ENCODE measurements at places on chromosomes 4 and X.

GRCh38 chr4:83552083-83552482 is 16.2 kb downstream of the GPAT3 start:
- DNase-seq, result no peak

GRCh38 chrX:7100022-7100421 is 47.5 kb upstream of the STS start:
- DNase-seq, result no peak

GRCh38 chr4:173526027-173526482 is 4.0 kb downstream of the HAND2 start:
- DNase-seq, result no peak

DNA sequence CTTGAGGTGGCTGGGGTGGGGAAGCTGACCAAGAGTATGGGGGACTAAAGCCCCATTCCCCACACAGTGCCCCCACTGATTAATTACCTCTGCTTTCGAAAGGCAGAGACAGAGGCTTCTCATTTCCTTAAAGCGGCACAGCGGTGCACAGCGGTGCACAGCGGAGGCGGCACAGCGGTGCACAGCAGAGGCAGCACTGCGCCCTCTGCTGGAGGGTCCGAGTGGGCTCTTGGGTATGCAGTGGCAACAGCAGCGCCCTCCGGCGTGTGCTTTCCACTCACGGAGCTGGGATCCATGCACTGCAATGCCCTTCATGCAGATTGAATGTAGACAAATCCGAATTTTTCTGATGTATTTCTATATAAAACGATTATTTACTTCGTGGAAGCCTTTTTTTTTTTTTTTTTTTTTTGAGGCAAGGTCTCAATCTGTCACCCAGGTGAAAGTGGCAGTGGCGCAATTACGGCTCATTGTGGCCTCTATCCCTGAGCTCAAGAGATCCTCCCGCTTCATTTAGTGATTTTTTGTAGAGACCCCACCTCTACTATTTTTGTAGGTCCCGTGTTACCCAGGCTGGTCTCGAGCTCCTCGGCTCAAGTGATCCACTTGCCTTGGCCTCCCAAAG is 19.7 kb upstream of the PRPS2 start:
- DNase-seq, result peak; percentile 66

- DNase-seq, result no peak
These were observed 47.1 kb downstream of the SORBS2 start for GRCh38 chr4:185764876-185765275.

- no peak for DNase-seq
These were observed 372.6 kb upstream of the CTSO start for GRCh38 chr4:156326246-156326645.

DNA sequence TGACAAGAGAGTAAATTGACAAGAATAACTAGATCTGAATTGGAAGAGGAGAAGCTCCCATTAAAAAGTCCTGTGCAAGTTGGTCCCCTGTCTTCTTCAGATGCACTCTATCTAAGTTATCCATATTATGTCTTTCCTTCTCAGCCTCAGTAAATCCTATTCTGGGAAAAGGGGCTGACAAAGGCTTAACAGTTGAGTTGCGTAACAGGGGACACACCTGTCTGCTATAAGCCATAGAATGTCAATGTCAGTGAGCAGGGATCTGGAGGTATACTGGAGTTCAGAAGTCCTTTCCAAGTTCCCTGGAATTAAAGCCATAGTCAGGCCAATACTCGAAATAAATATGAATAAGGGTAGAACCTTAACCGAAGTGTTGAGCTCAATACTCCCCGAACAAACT is 26.3 kb upstream of the TNIP3 start:
- DNase-seq, result no peak

- no peak for DNase-seq
These were observed 18.7 kb downstream of the YIPF7 start for GRCh38 chr4:44632733-44633132.

DNA sequence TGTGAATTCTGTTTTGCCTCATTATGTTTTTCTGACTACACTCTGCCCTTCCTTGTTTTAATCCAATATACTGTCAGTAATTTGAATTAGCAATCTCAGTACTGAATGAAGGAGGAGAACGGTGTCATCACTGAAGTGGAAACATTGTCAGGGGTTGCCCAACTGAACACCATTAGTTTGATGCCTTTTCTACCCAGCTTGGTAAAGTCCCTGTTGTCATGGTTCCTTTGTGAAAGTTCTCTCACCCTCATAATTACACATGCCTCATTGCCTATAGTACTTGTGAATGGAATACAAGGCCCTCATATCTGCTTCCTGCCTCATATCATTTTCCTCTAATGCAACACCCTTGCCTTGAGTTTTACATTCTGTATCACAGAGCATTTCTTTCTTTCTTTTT is 76.9 kb downstream of the RRAGB start:
- DNase-seq, result no peak

GRCh38 chr4:26670903-26671537 is 87.1 kb downstream of the TBC1D19 start:
- no peak for DNase-seq

DNA sequence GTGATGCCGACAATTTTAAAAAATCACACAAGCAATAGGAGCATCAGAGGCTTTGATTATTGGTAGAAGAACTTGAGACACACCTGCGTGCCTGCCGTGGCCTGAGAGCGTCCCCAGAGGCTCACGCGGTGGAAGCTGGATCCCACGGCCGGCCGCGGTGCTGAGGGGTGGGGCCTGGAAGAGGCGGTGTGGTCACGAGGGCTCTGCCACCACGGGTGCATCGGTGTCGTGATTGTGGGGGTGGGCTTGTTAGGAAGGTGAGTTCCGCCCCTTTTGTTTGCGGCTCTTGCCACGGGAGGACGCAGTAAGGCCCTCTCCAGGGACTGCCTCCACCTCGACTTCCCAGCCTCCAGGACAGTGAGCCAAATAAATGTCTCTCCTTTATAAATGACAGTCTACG is 77.2 kb upstream of the ADRA2C start:
- no peak for DNase-seq

DNA sequence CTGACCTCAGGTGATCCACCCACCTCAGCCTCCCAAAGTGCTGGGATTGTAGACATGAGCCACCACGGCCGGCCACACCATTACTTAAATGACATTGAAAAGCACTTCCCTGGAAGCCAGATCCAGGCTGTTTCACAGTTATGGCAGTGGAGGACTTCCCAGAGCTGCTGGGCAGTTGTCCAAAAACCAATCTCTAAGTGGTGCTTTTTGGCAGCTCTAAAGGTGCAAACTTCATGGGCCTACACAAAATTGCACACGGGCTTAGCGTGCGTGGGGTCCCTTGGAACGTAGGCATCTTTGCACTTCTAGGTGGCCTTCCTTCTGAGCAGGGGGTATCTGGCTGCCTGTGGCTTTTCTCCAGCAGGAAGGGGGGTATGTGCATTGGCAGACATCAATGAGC is 172.3 kb downstream of the SHOX start:
- no peak for DNase-seq

- DNase-seq, result no peak
These were observed 431.8 kb upstream of the DIPK2B start for GRCh38 chrX:45632506-45632905.

GRCh38 chr4:90970021-90970420 is 842.8 kb downstream of the CCSER1 start:
- DNase-seq, result no peak

GRCh38 chr4:158644760-158645159 is 26.9 kb downstream of the C4orf46 start:
- DNase-seq, result no peak

GRCh38 chr4:183960046-183960420 is 54.9 kb downstream of the STOX2 start:
- DNase-seq, result no peak

DNA sequence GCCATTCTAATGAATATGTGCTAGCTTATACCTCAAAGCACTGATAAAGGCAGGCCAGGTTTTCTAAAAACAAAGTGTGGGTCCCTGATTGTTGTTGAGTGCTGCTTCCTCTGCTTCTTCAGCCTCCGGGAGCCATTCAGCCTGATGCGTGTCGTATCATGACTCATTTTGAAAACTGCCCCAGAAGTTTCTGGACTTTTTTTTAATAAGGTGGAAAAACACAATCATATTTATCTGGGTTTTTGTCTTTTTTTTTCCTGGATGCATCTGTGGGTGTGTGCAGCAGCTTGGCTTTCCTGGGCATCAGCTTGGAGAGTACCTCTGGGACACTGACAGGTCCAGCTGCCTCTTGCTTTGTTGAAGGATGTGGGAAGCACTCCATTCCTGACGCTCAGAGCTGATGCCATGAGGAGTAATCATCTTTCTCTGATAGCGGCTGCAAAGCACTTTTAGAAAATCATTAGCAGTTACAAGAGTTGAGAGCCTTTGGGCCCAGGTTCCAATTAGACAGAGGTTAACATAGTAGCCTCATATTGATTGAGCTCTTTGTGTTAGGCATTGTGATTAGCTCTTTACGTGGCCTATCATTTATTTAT is 66.9 kb downstream of the PARM1 start:
- DNase-seq, result no peak

DNA sequence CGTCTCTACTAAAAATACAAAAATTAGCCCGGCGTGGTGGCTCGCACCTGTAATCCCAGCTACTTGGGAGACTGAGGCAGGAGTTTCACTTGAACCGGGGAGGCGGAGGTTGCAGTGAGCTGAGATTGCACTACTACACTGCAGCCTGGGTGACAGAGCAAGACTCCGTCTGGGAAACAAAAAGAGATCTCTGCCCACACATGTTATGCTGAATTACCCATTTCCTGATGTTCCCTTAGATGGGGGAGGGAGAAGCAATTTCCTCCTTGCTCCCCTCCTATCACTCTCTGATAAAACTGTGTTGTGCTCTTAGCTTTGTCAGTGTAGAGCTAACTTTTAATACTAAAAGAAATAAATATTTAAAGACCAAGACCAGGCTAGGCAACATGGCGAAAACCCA is 102.5 kb downstream of the LARP7 start:
- no peak for DNase-seq

- DNase-seq, result peak; percentile 2
These were observed 367.3 kb upstream of the CASK start for GRCh38 chrX:42290608-42291007.

DNA sequence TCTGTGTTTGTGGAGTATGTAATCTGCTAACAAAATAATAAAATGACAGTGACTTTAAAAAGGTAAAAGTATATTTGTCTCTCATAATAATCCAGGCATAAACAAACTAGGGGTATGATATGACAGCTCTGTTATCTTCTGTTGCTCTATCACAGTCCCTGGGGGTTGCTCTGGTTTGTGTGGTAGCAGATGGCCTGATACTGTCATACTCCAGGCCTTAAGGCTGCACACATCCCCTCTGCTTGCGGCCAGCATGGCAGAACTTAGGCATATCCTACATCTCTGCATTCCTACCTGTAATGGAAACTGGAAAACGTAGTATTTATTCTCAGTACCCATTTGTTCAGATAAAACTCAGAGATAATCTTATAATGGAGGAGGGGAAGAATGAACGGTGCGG is 117.9 kb upstream of the HAND2 start:
- DNase-seq, result no peak

GRCh38 chr4:6195602-6196319 is 4.6 kb downstream of the JAKMIP1 start:
- DNase-seq, result no peak

DNA sequence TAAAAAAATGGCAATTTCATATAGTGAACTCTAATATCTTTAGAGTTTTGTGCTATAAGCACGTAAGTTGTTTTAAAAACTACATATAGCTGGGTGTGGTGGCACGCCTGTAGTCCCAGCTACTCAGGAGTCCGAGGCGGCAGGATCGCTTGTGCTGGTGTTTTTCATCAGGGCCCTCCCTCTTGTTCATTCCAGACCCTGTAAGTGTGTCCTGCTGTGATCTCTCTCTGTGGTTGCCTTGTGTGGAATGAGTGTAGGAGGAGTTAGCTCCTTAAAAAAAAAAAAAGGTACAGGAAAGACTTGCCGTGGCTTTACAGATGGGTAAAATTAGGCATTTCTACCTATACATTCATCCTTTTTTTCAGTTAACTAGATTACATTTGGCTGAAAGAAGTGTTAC is 35.4 kb downstream of the RBBP7 start:
- DNase-seq, result no peak

DNA sequence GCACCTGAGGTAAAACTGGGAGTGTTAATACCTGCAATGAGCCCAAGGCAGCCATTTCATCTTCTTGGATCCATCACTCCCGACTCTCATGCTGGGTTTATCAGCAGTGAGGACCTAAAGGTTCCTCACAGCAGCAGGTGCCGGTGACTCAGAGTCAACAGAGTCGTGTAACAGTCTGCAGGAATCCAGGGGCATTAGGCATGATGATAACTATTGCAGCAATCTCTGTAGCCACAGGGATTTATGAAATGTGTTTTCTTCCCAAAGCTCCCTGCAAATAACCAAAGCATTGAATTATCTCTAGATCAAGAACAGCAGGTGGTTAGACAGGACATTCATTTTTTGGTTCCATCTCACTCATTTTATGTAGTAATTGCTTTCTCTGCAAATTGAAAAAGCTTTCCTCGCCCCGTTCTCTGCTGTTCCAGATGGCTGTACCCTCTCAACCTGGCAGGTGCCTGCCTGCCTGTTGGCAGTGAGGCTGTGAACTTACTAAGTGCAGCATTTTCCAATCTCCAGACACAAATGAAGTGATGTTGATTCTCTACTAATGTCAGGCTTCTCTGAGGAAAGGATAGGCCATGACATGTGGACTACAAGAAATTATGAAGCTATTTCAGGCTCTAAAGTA is 48.1 kb upstream of the TSPAN7 start:
- DNase-seq, result no peak

DNA sequence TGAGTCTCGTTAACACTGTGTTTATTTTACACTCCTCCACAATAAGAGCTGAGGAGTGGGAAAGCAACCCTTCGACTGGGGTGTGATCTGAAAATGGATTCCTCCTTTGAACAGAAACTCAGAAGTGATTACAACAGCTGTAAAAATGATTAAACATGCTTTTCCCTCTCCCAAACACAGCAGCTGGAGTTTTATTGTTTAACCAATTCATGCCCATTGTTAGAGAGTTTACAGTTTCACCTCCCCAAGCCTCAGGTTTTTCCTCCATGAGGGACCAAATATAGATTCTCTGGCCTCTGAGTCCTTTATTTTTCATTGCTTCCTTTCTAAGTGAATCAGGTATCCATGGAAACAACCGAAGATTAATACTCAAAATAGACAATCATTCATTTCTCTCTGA is 263.0 kb upstream of the TAPT1 start:
- no peak for DNase-seq

DNA sequence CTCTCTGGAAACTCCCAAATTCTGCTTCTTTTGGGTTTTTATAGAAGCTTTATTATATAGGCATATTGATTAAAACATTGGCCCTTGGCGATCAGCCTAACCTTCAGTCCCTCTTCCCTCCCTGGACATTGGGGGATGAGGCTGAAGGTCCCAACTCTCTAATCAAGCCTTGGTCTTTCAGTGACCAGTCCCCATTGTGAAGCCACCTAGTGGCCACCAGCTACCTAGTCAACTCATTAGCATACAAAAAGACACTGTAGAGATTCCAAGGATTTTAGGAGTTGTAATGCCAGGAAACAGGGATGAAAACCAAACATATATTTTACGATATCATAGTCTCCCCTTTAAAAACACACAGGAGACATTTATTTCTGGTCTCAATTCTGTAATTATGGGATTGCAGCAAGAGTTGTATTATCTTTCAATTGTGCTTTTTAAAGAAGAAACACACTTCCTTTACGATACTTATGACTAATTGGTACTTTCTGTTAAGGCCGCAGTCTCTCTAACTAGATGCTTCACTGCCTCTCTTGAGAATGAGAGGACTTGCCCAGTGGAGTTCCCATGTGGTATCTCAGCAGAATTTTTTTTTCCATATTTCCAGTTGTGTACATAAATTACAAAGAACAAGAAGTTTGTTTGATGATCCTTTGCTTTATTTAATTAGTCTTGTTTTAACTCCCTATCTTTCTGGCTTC is 58.2 kb downstream of the WDR17 start:
- DNase-seq, result no peak
